Activated CD4-positive, CD25-positive, alpha-beta regulatory T cell treated with anti-CD3 and anti-CD28 coated beads, Interleukin-2, amount 50 U/mL, for 16 hours (primary cell): ENCODE measurements at places on chromosomes 16 and 17.

DNA sequence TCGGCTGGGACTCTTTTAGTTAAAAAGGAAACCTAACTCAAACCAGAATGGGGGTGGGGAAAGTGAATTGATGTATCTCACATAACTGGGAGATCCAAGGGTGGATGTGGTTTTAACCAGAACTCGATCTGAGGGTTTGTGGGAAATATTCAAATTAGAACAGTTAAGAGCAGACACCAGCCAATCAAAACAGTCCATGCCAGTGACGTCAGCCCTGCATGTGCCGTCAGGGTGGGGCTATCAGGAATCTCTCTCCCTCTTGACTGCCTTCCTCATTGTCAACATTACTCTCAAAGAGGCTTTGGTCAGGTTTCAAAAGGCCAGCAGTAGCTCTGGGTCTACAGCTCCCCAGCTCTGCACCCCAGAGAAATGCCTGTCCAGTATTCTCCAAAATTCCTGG lies 94.2 kb upstream of the HSBP1 start:
- DNase-seq: no peak

DNA sequence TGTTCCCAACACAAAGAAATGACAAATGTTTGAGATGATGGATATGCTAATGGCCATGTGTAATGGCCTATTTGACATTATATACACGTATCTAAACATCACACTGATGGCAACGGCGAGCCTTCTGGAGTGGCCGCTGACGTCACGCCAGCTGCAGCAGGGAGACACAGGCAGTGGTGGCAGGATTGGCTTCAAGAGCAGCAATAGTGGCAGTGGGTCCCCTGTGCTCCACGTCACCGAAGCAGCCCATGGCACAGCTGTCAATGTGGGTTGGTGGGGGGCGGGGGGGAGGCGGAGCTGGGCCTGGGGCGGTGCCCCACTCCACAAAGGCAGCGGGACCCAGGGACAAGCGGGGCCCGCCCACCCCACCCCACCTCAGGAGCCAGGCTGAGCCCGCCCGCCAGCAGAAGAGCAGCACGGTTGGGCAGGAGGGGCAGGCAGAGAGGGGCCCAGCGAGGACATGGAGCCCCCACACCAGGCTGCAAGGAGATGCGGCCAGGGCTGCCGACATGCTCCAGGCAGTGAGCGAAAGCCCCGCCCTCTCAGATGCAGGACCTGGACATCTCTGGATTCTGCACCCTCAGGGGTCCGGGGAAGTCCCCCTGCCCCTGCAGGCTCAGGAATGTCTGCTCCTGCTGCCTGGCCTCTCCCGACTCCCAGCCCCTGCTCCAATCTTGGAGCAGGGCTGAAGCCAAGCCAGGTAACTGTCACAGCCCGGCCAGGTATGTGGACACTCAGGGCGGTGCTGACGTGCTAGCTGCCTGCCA lies 64.6 kb downstream of the USP32 start:
- DNase-seq: no peak

DNA sequence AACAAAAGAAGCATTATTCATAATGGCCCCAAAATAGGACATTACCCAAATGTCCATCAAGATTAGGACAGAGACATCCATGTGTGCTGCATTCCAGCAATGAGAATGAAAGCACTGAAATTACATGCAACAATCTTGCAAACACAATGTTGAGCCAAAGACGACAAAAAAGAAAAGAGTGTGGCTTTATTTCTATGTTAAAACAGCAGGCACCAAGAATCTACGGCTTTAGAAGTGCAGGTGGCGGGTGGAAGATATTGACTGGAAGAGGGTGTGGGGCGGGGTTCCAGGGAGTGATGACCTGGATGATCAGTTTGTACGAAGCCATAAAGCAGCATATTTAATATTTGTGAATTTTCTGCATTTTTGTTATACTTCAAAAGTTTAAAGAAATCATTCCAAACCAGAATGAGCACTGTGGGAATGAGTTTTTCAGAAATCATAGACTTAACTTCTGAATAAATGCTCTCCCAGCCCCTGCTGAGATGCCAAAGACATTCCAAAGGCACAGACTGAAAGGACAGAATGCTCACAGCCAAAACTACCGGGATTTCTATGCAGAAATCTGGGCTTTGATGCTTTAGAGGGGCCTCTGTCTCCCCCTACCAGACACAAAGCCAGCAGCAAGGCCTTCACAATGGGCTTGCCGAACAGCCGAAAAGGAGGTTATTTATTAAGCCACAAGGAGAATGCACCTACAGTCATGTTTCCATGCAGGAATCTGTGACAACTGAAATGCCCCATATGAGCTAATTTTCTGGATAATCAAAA lies 361.6 kb downstream of the GRIN2A start:
- DNase-seq: no peak

- no peak for DNase-seq
These were observed 15.6 kb upstream of the PMFBP1 start for GRCh38 chr16:72187551-72187950.

DNA sequence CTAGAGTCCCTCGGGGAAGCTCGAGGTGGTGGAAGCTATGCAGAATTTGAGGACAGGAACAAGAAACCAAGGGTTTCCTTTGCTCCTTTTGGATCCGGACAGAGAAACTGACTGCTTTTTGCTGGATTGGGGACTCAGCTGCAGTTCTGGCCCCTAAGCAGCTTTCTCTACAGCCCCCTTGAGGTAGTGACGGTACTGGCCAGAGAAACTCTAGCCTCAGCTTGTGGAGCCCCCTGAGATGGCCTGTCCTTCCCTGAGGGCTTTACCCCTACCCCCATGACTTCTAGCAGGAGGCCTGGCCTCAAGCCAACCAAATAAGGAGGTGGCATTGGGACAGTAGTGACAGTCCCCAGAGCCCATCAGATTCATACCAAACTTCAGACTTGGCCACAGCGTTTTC lies 118.1 kb downstream of the IRX5 start:
- no peak for DNase-seq

- no peak for DNase-seq
These were observed 6.0 kb upstream of the SERPINF1 start for GRCh38 chr17:1755827-1756262.

- no peak for DNase-seq
These were observed 701 bp upstream of the MRC2 start for GRCh38 chr17:62626719-62627218.

- DNase-seq: no peak
These were observed 726 bp upstream of the C1QTNF1 start for GRCh38 chr17:79023180-79023705.

DNA sequence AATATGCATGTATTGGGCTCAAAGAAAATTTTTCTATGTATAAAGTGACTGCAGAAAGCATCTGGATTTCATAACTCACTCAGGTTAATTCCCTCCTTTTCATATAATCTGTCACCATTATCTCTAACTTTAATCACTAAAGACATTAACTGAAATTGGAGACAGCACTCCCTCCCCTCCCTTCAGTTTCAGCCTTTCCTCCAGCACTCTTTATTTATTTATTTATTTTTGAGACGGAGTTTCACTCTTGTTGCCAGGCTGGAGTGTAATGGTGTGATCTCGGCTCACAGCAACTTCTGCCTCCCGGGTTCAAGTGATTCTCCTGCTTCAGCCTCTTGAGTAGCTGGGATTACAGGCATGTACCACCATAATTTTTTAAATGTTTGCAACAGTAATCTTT lies 43.1 kb downstream of the CDH8 start:
- no peak for DNase-seq

- DNase-seq: no peak
These were observed 9.1 kb downstream of the MPRIP start for GRCh38 chr17:17051380-17051779.

GRCh38 chr17:39706921-39707337 lies 7.1 kb downstream of the ERBB2 start:
- no peak for DNase-seq

DNA sequence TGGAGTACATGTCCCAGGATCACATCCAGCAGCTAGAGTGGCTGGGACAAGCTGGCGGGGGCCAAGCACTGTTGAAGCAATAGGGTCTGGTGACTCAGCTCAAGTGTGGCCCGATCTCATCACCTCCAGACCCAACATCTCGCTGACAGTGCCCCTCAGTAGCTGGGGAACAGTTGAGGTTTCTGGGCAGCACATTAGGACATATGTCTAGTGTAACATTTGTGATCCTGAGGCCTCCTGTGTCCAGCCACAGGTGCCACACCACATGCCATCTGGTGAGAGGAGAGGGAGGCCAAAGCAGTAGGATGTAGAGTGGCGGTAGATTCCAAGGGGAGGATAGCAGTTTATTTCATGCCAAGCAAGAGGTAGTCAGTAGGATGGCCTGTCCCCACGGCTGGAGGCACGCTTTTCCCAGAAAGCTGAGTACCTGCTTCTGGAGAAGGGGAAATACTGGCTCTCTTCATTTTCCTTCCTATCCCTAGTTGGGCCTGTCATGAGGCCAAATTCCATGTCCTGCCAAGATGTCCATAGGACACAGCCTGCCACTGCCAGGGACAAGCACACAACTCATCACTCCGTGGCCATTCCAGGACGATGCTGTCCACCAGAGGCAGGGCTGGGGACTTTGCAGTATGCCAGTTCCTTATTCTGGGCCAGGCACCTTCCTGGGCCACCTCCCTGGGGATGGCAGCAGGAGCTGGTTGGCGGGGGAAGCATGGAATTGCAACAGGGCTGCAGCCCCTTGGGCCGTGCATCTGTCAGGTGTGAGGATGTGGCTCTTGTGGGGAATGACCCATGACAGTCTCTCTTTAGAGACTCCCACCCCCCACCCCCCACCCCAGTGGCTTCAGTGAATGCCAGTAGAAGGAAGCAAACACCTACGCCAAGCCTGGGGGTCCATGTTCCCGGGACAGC lies 24.0 kb downstream of the GGA3 start:
- DNase-seq: no peak

DNA sequence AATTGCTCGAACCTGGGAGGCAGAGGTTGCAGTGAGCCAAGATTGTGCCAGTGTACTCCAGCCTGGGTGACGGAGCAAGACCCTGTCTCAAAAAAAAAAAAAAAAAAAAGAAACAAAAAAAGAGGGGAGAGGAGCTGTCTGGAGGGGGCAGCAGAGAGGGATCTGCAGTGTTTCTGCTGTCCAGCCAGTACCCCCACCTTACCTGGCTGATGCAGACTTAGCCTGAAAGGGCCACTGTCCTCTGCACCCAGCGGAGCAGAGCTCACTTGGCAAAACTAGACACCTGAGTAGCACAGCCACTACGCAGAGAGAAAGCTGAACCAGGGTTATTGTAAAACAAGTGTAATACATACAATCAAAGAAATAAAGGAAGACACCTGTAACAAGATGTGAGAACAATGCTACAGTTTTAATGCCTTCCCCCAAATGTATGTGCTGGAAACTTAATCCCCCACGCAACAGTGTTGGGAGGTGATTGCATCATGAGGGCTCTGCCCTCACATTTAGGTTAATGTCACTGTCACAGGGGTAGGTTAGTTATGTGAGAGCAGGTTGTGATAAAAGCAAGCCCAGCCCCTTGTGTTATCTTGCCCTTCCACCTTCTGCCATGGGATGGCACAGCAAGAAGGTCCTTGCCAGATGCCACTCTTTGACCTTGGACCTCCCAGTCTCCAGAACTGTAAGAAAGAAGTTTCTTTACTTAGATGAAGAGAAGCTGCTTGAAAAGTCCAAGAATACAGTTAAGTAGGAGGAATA lies 211.2 kb downstream of the RPTOR start:
- DNase-seq: no peak

DNA sequence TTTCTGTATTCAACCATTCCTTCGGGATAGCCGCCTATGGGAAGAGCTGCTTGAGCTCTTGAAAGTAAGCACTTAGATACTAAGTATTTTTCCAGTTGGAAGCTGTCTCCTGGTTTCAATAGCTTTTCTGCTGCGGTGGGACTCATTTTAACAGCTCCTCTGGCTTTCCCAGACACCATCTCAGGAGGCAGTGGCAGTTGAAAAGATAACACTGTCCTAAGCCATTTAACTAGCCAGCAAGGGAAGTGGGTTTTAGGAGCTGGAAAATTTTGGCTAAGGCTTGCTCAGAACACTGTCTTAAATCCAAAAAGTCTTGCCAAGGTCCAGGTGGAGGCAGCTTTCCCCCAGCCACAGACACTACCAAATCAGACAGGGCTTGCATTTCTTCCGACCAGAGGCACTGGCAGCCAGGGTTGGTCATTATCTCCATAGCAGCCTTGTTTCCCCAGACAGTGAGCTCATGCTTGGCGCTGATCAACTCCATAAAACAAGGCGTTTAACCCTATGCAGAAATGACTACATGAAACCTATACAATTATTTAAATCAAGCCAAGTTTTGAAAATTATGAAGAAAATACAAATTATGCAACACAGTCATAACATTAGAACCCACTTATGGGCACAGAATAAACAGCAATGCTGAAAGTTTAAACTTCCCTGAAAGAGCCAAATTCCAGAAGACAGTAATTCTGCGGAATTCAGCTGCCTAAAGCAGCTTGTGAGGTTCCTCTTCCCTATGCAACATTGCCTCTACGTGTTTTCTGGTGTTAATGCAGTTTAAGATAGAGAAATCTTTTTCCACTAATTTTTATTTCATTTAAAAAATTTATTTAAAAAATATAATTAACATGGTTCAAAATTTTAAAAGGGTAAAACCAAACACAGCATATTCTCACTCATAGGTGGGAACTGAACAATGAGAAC lies 25.0 kb downstream of the GABARAPL2 start:
- DNase-seq: no peak

DNA sequence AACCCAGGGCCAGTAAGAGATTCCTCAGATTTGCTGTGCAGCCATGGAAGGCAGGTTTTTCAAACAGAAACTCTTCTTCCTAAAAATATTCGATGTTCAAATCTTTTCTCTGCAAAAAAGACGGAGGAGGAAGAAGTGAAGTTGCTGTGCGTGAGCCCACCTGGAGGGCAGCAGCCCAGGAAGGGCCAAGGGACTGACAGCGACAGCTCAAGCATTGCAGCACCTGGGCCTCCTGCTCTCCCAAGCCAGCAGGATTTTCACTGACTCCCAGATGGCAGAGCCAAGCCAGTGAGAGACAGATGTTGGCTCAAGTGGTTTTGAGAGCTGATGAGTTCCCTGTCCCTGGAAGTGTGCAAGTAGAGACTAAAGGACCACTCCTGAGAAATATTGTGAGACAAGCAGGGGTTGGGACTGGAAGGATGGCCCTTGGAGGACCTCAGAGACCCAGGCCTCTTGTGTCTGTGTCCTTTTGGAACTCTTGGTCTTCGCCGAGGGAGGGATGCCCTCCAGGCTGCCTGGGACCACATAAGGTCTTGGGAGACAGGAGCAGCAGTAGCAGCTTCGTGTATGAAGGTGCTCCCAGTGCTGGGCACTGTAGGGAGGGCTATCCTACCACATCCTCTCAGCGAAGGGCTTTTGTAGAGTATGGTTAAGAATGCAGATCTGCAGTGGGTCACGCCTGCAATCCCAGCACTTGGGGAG lies 29.3 kb upstream of the TNFRSF13B start:
- DNase-seq: no peak
